ENCODE measurements at places on chromosomes 1 and 21. TPM values are rescaled to one million over a fixed set of nuclear protein-coding genes. Genes with fewer than 3 reads are reported as not detected.

The LAMC2 gene
- 20.5 TPM for total RNA-seq

The NVL gene
- 22.8 TPM for total RNA-seq

The CHODL gene
- total RNA-seq: not detected

The NR1I3 gene
- total RNA-seq: not detected

The PADI4 gene
- not detected for total RNA-seq

The TMCC2 gene
- total RNA-seq: 2.3 TPM

The PGLYRP3 gene
- not detected for total RNA-seq

The LRRC38 gene
- 0.40 TPM for total RNA-seq

Data from mammary microvascular endothelial cell (primary cell).